ENCODE measurements at places on chromosomes 7 and 10. TPM values are rescaled to one million over a fixed set of nuclear protein-coding genes. Genes with fewer than 3 reads are reported as not detected.

Gene CUZD1
- total RNA-seq = 1.7 TPM

Gene SCART1
- 3.9 TPM for total RNA-seq

Gene PNLIP
- total RNA-seq = not detected

Gene SYT15B
- not detected for total RNA-seq

Gene CD36
- 0.65 TPM for total RNA-seq

Gene PON1
- total RNA-seq = 0.65 TPM

Gene BAIAP2L1
- 9.6 TPM for total RNA-seq

DNA sequence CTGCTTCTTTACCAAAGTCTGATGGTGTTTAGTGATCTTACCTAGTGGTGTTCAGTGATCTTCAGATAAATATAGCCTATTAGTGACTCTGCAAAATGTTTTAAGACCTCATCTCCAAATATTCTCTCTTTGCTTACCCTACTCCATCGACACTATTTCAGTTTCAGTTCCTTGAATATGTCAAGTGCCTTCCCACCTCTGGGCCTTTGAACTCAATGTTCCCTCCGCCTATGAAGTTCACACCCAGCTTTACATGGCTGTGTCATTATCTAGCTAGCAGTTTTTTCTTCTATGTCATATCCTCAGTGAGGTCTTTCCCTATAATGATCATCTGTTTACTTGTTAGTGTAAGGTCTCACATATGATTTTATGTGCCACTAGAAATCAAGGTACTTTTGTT is 322.6 kb downstream of the DGKB start:
- H3K27ac ChIP-seq = no peak overlapping the region
- no peak overlapping the region for H3K4me3 ChIP-seq
- no peaks in the 10 kb centered on the region for H3K27me3 ChIP-seq
- no peaks in the 10 kb centered on the region for H3K4me1 ChIP-seq

DNA sequence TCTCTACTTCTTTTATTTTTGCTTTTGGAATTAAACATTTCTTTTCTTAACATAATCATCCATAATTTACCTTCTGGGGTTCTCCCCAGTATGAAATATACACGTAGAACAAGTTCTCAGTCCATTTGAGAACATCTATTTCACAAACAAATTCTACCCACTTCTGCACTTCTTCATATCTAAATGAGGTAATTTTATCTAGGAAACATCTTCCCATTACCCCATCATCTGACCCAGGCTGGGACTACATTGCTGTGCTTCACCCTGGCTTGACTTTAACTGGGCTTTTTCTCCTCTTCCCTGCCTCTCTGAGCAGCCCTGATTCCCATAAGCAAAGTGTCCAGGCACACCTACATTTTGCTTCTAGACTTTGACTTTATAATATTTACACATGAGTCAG is 43.3 kb upstream of the AMPH start:
- DNase-seq = no peak
- no peaks in the 10 kb centered on the region for H3K4me1 ChIP-seq
- no peak overlapping the region for H3K4me3 ChIP-seq
- no peak overlapping the region for H3K27ac ChIP-seq

GRCh38 chr7:83419013-83419412 is 229.9 kb downstream of the SEMA3E start:
- no peaks in the 10 kb centered on the region for H3K4me1 ChIP-seq
- DNase-seq = no peak
- no peaks in the 10 kb centered on the region for H3K36me3 ChIP-seq
- no peaks in the 10 kb centered on the region for H3K27me3 ChIP-seq
- H3K4me3 ChIP-seq = no peak overlapping the region

DNA sequence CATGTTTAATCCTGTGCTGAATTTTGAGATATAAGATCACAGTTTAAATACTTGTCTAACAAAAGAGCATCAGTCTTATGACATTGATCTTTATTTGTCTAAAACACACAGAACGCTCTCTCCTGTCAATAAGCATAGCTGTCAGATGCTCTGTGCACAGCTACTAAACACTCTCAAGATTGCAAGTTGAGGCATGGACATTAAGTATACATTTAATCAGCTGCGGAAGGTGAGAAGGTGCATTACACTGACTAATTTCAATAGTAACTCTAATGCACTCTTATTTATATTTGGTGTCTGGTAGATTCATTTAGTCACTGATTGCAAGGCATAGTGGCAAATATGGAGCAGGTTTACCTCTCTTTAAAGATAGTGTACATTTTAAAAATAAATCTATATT is 580.3 kb upstream of the NRP1 start:
- H3K4me1 ChIP-seq = no peaks in the 10 kb centered on the region
- no peak for DNase-seq
- no peak overlapping the region for H3K27ac ChIP-seq
- H3K36me3 ChIP-seq = no peaks in the 10 kb centered on the region
- peaks cover 12% of the 10 kb centered on the region for H3K27me3 ChIP-seq

DNA sequence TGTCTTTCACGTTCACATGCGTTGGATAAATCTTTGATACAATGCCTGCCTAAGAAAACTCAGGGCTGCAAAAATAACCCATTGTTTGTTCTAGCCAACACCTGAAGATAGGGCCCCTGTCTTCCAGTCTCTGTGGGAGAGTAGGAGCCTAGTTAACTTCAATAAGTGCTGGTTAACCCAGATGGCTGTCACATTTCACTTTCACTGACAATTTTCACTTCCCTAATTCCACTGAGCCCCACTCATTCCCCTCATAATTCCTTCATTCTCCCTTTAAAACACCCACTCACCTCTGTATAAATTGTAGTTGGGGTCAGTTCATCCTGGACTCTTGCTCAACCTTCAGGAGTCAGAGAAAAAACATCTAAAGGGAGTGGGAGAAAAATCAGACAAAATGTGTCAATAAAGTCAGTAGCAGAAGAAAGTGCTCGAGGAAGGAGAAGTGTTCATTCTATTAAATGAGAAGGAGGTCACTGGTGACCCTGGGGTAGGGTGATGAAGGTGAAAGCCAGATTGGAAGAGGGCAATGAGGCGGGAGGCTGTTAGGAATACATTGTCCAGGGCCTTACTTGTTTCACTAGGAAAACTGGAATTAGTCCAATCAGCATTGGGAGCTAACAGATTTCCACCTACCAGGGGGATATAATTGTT is 51.2 kb upstream of the ABI1 start:
- no peak overlapping the region for H3K27ac ChIP-seq
- H3K27me3 ChIP-seq = no peaks in the 10 kb centered on the region
- no peaks in the 10 kb centered on the region for H3K4me1 ChIP-seq
- DNase-seq = no peak
- H3K36me3 ChIP-seq = no peaks in the 10 kb centered on the region

DNA sequence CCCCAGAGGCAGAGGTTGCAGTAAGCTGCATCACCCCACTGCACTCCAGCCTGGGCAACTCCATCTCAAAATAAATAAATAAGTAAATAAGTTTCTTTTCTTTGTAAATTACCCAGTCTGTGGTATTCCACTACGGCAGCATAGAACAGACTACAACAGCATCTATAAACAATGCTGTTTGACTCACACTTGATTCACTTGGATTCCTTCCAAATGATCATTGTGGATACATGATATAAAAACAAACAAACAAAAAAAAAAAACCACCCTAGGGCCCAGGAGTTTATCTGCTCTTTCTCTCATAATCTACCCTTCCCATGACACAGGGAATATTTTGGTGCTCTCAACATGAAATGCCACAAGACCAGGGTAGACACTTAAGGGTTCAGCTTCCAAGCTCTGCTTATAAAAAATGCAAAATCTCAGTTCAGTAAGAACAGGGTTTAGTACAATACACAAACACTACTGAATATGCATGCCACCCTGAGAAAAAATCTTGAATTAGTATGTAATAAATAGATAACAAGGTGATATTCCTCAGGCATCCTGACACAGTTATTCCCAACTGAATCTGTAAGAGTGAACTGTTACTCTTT is 200.9 kb downstream of the FAM107B start:
- peaks cover 15% of the 10 kb centered on the region for H3K36me3 ChIP-seq
- peaks cover 85% of the 10 kb centered on the region for H3K4me1 ChIP-seq
- H3K4me3 ChIP-seq = no peak overlapping the region
- H3K27me3 ChIP-seq = no peaks in the 10 kb centered on the region
- no peak for DNase-seq

DNA sequence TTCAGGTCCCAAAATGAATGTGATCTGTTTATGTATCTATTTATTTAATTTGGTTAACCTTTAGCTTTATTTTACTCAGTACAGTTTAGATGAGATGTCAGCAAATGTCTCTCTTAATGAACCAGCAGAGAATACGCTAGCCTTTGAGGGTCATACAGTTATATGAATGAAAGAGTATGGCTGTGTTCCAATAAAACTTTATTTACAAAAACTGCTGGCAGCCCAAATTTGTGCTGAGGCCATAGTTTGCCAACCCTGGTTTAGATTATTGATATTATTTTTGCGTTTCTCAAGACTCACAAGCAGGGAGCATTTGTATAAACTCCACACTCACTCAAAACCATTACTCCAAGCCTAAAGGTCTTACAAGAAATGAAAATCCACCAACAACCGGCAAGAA is 323.4 kb upstream of the NRP1 start:
- peaks cover 4% of the 10 kb centered on the region for H3K36me3 ChIP-seq
- no peak for DNase-seq
- no peak overlapping the region for H3K4me3 ChIP-seq
- H3K27ac ChIP-seq = no peak overlapping the region
- peaks cover 39% of the 10 kb centered on the region for H3K27me3 ChIP-seq

DNA sequence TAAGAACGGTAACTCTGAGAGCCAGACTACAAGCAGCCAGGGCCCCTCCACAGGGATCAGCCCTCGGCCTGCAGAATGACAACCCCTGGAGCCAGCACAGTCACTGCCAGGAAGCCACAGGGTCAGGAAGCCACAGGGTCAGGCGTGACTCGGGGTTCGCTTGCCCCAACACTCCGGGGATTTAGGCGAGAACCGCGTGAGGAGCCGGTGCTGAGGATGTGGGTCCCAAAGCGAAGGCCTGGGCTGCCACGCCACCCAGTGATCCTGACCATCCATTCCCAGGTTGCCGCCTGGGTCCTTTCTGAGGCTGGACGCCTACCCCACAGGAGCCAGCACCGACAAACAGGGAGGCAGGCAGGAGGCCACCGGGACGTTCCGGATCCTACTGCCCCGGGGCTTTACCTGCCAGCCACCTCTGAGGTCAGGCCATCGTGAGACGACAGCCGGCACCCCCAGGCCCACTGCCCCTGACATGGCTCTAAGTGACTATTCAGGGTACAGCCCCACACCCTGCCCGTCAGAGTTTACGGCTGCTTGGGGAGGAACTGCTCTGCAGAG is 228.6 kb downstream of the ELFN1 start:
- DNase-seq = no peak
- H3K4me3 ChIP-seq = no peak overlapping the region
- no peak overlapping the region for H3K27ac ChIP-seq
- H3K4me1 ChIP-seq = no peaks in the 10 kb centered on the region
- H3K36me3 ChIP-seq = no peaks in the 10 kb centered on the region
- no peaks in the 10 kb centered on the region for H3K27me3 ChIP-seq

- no peak for DNase-seq
- H3K4me3 ChIP-seq = no peak overlapping the region
- H3K27me3 ChIP-seq = no peaks in the 10 kb centered on the region
- no peaks in the 10 kb centered on the region for H3K36me3 ChIP-seq
Measured at GRCh38 chr7:125254566-125254965, 324.9 kb upstream of the POT1 start.

- no peak overlapping the region for H3K4me3 ChIP-seq
- peaks cover 92% of the 10 kb centered on the region for H3K27me3 ChIP-seq
- DNase-seq = no peak
- peaks cover 18% of the 10 kb centered on the region for H3K4me1 ChIP-seq
- H3K36me3 ChIP-seq = peaks cover 5% of the 10 kb centered on the region
- H3K27ac ChIP-seq = no peak overlapping the region
Measured at GRCh38 chr7:106397994-106398393, 113.2 kb upstream of the NAMPT start.

GRCh38 chr10:23373156-23373555 is 28.6 kb upstream of the C10orf67 start:
- no peak for DNase-seq
- H3K27me3 ChIP-seq = no peaks in the 10 kb centered on the region
- peaks cover 55% of the 10 kb centered on the region for H3K4me1 ChIP-seq
- no peak overlapping the region for H3K27ac ChIP-seq
- no peaks in the 10 kb centered on the region for H3K36me3 ChIP-seq

DNA sequence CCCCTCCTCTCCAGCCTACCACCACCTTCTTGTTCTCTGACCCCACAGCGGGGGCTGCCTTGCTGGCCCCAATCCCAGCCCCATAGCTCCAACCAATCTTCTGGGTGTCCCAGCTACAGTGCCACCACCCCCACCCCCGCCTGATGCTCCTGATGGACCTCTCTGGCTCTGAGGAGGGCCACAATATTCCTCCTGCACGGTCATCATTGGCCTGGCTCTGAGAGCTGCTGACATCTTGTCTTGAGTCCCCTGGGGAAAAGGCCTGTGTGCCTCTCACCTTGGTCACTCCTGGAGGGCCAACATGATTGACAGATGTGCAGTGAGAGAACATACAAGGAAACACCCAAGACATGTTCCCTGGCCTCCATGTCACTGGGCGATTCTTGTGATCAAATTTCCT is 7.6 kb downstream of the GDF2 start:
- no peaks in the 10 kb centered on the region for H3K36me3 ChIP-seq
- H3K27ac ChIP-seq = no peak overlapping the region
- H3K27me3 ChIP-seq = peaks cover 5% of the 10 kb centered on the region
- H3K4me3 ChIP-seq = no peak overlapping the region
- no peaks in the 10 kb centered on the region for H3K4me1 ChIP-seq

DNA sequence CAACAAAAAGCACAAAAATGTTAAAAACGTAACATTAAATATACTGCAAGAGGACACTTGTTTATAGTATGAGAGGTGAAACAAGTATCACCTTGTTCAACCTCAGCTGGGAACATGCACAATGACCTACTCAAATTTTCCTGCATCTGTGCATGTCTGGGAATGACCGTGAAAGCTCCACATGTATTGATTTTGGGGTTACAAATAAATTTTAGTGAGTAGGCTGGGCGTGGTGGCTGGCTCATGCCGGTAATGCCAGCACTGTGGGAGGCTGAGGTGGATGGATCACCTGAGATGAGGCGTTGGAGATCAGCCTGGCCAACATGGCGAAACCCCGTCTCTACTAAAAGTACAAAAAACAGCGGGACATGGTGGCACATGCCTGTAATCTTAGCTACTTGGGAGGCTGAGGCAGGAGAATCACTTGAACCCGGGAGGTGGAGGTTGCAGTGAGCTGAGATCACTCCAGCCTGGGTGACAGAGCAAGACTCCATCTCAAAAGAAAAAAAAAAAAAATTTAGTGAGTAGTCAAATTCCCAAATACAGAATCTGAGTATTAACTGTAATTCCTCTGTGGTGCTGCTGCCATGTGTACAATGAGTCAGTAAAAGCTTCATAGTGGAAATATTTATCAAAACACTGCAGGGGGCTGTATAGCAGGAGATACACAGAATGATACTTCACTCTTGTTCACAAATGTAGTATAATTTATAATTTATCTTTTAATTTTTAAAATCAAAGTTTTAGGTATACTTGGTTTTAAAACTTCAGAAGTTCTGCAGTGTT is 41.1 kb downstream of the SUGCT start:
- peaks cover 6% of the 10 kb centered on the region for H3K27me3 ChIP-seq
- DNase-seq = no peak
- H3K27ac ChIP-seq = no peak overlapping the region
- H3K4me3 ChIP-seq = no peak overlapping the region

GRCh38 chr10:17756557-17757217 is 4.7 kb downstream of the TMEM236 start:
- no peaks in the 10 kb centered on the region for H3K36me3 ChIP-seq
- no peak overlapping the region for H3K27ac ChIP-seq
- peaks cover 9% of the 10 kb centered on the region for H3K4me1 ChIP-seq
- H3K27me3 ChIP-seq = no peaks in the 10 kb centered on the region

- no peak overlapping the region for H3K27ac ChIP-seq
- no peaks in the 10 kb centered on the region for H3K36me3 ChIP-seq
- no peak overlapping the region for H3K4me3 ChIP-seq
- H3K27me3 ChIP-seq = no peaks in the 10 kb centered on the region
- DNase-seq = no peak
Measured at GRCh38 chr10:116073001-116073400, 200.0 kb downstream of the GFRA1 start.

Measured in activated T-cell treated with anti-CD3 and anti-CD28 coated beads, Interleukin-2, amount 50 U/mL, for 72 hours (primary cell).